ENCODE measurements at places on chromosomes 13 and 19. TPM values are rescaled to one million over a fixed set of nuclear protein-coding genes. Genes with fewer than 3 reads are reported as not detected.

- DNase-seq, result no peak
Observed at GRCh38 chr19:5864725-5865486, 5.4 kb downstream of the FUT5 start.

The PPP1R37 gene
- total RNA-seq, result 80.2 TPM

GRCh38 chr13:98878486-98879126 lies 99.3 kb downstream of the DOCK9 start:
- no peak for DNase-seq

DNA sequence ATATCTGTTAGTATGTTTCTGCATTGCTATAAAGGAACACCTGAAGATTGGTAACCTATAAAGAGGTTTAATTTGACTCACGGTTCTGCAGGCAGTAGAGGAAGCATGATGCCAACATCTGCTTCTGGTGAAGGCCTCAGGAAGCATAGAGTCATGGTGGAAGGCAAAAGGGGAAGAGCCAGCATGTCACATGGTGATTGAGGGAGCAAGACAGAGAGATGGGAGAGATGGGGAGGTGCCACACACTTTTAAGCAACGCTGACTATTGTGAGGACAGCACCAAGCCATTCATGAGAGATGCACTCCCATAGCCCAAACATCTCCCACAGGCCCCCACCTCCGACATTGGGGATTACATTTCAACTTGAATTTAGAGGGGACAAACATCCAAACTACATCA lies 32.8 kb downstream of the COG6 start:
- DNase-seq, result no peak

GRCh38 chr19:38975214-38975860 lies at the start of gene FBXO17:
Gene FBXO17, minus strand, starts transcription at chr19:38975742. Its CDS starts 25,423 bp downstream, at chr19:38950319.
- peak; percentile 65 for DNase-seq

GRCh38 chr19:48419158-48419920 lies 25.9 kb downstream of the GRIN2D start:
- no peak for DNase-seq

The CARS2 gene
- 55.8 TPM for total RNA-seq

DNA sequence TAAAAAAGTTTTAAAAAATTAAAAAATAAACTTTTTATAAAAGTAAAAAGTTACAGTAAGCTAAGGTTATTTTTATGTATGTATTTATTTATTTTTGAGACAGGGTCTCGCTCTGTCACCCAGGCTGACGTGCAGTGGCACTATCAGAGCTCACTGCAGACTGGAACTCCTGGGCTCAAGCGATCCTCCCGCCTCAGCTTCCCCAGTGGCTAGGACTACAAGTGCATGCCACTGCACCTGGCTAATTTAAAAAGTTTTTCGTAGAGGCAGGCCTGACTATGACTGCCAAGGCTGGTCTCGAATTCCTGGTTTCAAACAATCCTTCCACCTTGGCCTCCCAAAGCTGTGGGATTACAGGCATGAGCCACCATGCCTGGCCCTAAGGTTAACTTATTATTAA lies 64.1 kb downstream of the CDADC1 start:
- no peak for DNase-seq

The MAMSTR gene
- 8.7 TPM for total RNA-seq

DNA sequence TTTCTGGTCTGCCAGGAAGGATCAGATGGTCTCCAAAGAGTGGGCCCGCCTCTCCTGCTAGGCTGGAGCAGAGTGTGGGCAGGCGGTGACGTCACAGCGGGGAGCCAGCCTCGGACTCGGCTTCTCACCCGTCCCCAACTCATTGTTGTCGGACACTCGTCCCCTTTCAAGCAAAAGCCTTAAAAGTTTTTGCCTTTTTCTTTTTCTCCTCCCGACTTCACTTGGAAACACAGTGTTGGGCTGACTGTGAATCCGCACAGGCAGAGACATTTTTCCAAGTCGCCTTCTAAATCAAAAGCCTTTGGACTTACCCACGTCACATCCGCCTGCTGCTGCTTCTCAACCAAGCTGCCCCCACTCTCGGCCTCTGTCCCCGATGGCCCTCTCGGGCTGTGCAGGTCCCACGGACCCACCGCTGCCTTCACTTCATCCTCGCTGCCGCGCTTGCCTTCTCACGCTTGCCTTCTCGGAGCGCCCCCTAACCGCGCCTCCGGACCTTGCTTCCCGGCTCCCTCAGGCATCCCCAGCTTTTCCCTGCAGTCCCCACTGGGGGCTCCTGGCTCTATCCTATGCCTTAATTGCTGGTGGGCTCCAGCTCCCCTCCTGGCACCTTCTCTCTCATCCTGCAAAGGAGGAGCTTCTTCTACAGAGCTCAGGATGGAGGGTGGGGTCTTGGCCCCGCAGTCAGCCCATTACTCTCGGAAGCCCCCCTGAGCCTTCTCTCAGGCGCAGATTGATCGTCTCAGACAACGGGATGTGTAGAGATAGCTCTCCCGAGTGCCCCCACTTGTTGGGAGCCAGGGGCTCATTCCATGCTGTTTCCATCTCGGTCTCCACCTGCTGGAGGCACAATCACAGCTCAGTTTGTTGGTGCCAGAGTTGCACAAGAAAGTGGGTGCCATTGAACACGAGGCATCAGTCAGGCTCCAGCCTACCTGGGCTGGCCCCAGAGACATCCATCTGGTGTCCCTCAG lies 3.9 kb upstream of the ZNF135 start:
- DNase-seq, result peak; percentile 6

GRCh38 chr13:114099918-114100445 lies 32.4 kb downstream of the RASA3 start:
- DNase-seq, result no peak

DNA sequence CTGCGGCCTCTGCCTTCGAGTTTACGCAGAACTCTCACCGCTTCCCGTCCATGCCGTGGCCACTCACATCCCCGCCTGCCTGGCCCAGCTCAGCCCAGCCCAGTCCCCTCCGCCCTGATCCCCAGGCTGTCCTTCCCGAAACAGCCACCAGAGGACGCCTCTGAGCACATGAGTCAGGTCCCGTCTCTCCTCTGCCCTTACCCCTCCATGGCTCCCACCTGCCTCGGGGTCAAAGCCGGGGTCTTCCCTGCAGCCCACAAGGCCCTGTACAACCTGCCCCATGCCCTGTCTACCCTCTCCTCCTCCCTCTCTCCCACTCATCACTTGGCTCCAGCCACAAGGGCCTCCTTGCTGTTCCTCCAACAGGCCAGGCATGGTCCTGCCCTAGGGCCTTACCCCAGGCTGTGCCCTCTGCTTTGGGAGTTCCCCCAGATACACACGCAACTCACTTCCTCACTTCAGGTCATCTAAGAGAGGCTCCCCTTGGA lies 8.1 kb upstream of the SEMA6B start:
- peak; percentile 68 for DNase-seq

The SLC8A2 gene
- not detected for total RNA-seq

DNA sequence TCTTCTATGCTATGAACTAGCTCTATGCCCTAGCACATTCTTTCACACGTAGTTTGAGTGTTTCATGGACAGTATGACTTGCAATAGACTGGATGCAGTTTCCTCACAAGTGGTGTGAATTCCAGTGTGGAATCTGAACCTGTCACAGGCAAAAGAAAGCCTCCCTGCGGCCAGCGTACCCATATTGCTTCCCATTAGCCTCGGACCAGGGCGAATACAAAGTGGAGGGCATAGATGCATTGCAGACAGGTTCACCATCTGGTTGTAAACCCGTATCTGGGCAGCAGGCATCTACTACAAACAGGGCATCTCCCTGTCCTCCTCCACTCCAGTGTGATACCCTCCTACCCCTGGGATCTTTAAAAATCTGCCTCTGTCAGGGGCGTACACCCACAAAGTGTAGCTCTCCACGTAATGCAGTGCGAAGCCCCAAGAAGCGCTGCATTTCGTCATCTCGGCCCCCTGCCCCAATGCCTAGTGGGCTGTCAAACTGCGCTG lies 1.4 kb upstream of the CIC start:
- DNase-seq, result no peak

DNA sequence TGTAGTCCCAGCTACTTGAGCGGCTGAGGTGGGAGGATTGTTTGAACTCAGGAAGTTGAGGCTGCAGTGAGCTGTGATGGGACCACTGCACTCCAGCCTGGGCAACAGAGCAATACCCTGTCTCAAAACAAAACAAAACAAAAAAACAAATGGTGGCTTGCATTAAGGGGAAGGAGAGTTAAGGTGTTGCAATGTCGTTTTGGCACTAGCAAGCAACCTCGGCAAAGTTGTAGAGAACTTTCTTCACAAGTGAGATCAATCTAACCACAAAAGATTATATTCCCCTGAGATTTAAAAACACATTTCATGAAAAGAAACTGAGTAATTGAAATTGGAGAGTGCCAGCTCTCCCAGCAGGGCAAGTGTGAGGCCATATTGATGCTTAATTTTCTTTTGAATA lies 153.7 kb downstream of the KLF5 start:
- DNase-seq, result no peak

GRCh38 chr13:41220401-41220800 lies 26.0 kb upstream of the KBTBD7 start:
- DNase-seq, result no peak

GRCh38 chr19:32779082-32779481 lies 59.5 kb downstream of the TDRD12 start:
- no peak for DNase-seq

DNA sequence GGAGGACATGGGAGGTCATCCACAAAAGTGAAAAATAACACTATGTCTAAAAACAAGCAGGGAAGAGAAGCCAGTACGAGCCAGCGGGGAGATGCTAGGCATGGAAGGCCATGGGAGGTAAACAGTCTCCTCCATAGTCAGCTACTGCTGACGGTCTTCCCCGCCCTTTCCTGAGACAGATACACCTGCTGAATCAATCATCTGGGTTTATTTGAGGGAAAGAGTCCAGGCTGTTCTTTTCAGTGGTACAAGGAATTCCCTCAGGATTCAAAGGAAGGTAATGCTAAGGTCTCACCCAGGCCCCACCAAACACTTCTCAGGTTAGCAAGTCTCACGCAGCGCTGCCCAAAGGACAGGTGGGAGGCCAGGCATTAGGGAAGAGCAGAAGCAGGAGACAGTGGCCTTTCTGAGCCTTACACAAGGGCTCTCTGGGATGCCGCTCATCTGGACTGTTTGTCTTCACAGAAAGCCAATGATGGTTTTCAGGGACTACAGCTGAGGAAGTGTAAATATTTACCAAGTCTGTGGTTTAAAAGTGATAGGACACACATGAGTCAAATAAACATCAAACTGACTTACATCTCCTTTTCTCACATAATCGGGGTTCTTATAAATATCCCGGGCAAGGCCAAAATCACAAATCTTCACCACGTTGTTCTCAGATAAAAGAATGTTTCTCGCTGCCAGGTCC lies 173.9 kb downstream of the FLT1 start:
- no peak for DNase-seq

- DNase-seq, result no peak
Observed at GRCh38 chr13:36088001-36088400, 43.2 kb downstream of the DCLK1 start.

All from myocyte (in vitro differentiated cells).